ENCODE measurements at places on chromosomes 5 and 9.
A peak's percentile ranks its signal among the peaks of the same experiment; 100 is the strongest.

DNA sequence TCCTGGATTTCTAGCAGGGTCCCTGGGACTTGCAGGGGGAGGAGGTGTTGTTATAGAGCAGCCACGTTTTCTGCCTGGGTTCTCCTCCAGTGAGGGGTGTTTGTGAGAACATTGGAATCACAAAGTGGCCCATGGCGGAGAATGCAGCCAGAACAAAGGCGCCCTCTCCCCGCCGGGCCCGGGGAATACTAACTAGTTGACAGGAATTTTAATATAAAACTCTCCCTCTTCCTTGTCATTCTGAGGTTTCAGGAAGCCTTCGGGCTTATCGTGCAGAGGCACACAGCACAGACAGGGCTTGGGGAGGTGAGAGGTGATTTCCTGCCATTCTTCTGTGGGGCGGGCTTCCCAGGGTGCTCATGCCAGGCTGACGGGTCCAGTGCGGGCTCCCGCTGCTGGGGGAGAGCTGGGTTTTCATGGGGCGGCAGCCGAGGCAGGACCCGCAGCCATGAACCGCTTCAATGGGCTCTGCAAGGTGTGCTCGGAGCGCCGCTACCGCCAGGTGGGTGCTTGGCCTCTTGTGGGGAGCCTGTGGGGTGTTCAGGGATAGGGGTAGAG is 37.7 kb downstream of the RGS3 start:
- no peak for DNase-seq

DNA sequence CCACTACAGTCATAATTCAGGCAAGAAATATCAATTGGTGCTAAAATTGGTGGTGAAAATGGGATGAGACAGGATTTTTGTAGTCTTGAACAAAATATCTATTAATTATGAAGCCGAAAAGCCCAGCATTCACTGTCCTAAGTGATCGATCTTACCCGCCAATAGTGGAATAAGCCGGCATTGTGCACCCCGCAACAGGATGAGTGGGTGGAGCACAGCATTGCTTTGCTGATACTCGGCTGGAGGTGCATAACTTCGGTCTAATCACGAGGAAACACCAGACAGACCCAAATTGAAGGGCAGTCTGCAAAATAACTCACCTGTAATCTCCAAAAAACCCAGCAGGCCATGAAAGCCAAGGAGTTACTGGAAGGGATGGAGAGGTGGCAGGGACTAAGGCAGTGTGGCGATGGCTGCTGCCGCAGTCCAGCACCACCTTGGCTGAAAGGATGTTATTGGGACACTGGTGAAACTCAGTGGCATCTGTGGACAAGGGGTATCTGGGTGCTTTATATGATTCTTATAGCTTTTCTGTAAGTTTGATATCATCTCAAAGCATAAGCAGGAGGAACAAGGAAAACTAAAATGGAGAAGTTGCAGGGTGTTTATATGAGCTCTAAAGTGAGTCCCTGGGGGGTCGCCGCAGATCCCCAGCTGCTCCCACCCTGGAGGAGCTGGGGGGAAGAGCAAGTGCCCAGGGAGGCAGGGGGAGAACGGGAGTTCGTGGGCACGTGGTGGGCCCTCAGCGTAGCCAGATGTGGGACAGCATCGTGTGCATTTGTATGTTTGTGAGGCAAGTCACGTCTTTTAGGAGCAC is 45.2 kb downstream of the AHRR start:
- DNase-seq = no peak

GRCh38 chr9:16337322-16338029 is 533.0 kb downstream of the BNC2 start:
- no peak for DNase-seq

GRCh38 chr9:135310134-135310533 is 169.4 kb upstream of the PPP1R26 start:
- DNase-seq = no peak

- DNase-seq = no peak
These were observed 418.1 kb downstream of the ACTL7B start for GRCh38 chr9:108437656-108438055.

DNA sequence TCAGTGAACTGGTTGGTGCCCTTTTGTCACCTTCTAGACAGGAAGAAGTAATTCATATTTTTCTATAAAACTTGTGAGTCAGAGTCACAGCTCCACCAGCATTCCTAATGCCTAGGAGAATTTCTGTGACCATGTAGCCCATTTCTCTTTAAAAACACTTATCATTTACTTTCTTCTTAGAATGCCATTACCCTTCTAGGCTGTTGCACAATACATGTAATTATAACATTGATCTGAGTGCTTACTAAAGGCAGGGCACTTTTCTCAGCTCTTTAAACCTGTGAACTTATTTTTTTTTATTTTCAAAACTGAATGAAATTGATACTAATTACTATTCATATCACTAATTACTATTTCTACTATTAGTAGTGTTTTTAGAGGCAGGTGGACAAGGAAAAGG is 373.7 kb downstream of the TLE4 start:
- DNase-seq = no peak

DNA sequence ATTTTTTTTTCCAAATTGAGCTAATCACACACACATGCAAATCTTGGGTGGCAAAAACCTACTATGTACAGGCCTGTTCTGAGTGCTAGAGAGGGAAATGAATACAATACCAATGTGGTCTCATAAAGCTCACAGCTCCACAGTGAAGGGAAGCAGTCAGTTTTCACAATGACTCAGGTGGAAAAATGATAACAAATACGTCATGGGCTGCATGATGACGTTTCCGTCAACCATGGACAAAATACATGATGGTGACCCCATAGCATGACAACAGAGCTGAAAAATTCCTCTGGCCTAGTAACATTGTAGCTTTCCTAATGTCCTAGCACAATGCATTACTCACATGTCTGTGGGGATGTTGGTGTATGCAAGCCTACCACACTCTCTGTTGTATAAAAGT is 252.5 kb downstream of the TRIM32 start:
- no peak for DNase-seq

- no peak for DNase-seq
These were observed 6.3 kb downstream of the IFNA21 start for GRCh38 chr9:21160178-21160577.

DNA sequence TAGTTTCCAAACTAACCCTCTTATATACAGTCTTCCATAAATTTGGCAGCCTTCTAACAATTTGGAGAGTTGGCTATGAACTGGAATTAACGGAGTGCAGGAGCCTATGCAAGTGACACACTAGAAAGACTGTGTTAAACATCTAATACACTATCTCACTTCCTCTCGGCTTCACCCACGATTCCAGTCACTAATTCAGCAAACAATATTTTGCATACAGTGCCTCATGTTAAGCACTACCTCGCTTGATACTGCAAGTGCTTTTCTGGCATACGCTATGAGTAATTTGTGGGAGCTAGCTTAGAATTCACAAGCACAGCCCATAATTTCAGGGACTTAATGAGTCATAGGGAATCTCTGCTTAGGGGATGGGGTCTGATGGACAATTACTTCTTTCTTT is 102.5 kb downstream of the ST8SIA4 start:
- no peak for DNase-seq

DNA sequence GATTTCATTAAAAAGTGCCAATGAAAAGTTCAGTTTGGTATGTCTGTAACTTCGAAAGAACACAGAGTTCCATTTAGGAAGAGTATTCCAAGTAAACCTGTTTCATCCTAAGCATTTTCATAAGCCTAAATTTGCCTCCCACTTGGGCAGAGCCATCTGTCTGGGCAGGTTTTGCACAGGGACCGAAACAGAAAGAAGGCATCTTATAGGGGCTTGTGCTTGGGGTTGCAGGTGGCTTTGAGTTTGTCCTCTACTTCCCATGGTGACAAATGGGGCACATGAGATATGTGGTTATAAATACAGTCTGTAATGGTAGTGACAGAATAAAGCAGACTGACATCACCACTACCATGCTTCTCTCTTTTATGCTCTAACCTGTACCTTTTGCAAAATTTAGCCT is 63.7 kb downstream of the MCTP1 start:
- DNase-seq = no peak

GRCh38 chr9:36128349-36128748 is 8.2 kb upstream of the GLIPR2 start:
- DNase-seq = no peak

GRCh38 chr5:134114886-134115805 is 665 bp downstream of the TCF7 start:
- DNase-seq = no peak

GRCh38 chr5:145887976-145888574 is 15.3 kb upstream of the GRXCR2 start:
- no peak for DNase-seq

GRCh38 chr5:21680196-21680595 is 1172.9 kb downstream of the CDH12 start:
- no peak for DNase-seq

- peak; percentile 62 for DNase-seq
These were observed 94.5 kb downstream of the PDE4D start for GRCh38 chr5:59798862-59799667.

DNA sequence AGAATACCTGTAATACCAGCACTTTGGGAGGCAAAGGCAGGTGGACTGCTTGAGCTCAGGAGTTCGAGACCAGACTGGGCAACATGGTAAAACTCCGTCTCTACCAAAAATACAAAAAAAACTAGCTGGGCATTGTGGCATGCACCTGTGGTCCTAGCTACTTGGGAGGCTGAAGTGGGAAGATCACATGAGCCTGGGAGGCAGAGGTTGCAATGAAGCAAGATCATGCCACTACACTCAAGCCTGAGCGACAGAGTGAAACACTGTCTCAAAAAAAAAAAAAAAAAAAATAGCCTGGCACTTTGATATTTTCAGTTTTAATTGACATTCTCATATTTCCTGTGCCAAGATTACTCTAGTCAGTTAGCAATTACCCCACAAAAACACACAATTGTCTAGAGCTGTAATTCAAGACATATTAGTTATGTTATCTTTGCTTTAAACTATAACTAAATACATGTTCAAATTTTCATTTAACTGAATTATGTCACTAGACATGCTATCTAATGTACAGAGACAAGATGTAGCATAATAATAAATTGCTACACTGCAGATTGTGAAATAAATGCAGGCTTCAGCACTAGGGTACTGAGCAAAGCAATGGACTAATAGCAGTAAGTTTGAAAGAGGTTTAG is 378.2 kb upstream of the GRAMD2B start:
- no peak for DNase-seq

GRCh38 chr9:136204838-136205706 is at the start of gene LHX3:
TSS of gene LHX3 (minus strand) at chr9:136205128. CDS start at chr9:136205012, 116 bp downstream.
- DNase-seq = no peak

- DNase-seq = peak; percentile 41
These were observed 6.9 kb upstream of the GSN start for GRCh38 chr9:121261107-121261460.

DNA sequence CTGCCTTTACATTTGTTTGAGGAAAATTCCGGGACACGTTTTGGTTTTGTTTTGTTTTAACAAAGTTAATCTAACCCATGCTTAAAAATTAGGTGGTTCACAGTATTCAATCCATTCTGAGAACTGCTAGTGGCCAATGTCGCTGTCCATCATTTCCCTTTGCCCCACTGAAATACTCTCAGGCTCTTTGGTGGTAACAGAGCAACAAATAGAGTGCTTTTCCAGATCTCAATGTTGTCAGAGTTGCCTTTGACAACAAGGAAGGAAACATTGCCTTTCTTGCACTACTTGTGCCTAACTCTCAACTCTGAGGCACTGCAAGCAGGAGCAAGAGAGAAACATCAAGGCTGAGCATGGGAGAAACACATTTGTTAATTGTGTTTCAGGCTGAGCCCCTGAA is 154.0 kb downstream of the MCTP1 start:
- DNase-seq = no peak

DNA sequence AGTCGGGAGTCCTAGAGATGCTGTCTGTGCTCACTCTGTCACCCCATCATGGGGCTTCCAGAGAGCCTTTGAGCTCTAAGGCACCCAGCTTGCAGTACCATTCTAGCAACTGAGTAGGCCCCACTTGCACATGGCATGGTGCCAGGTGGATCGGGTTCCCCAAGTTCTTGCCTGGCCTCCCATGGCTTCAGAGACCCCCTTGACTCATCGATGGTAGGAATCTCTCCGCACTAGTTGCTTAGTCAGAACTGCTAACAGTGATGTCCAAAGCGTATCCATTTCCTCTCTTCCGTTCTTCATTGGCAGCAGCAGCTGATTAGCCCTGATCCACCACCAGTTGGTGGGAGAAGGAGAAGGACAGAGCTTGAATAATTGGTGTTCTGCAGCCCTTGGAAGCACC is 70.3 kb upstream of the RARS1 start:
- no peak for DNase-seq

GRCh38 chr9:88481933-88482332 is 53.0 kb upstream of the NXNL2 start:
- DNase-seq = no peak

- DNase-seq = no peak
These were observed 142.9 kb downstream of the ATPSCKMT start for GRCh38 chr5:10106806-10107205.

GRCh38 chr5:111946556-111946955 is 189.6 kb upstream of the NREP start:
- DNase-seq = no peak

DNA sequence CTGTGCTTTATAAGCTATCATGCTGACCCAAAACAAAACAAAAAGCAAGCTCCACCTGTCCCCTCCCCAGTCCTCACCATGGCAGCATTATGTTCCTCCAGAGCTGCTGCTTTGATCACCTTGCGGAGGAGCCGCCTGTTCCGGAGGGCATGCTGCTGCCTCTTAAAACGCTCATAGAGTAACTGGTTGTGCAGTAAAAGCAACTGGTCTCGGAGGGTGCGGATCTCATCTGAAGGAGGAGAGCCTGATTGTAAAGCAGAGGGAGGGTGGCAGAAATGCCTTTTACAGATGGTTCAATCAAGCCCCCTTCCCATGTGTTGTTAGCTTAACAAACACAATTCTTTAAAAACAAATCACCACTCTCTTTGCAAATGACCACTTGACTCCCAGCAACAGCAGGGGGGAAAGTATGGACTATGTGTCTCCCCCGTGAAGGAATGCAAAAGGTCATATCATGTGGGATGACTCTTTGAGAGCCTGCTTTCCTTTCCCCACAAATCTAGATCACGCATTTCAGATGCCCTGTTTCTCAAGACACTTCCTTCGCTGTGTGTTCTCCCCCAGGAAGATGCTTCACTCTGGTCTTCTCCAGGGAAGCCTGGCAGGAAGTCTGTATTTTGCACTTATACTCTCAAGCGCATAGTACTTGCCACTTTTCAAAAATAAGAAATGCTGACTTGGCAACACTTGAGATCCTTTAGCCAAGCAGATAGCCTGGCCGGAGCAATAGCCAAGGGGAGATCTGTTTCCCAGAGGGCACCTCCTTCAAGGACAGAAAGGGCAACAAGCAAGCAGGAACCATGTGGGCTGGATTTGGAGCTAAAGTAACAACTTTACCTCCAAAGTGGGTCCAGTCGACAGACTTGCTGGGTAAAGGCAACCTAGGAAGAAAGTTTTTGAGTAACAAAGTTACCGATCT is 25.1 kb downstream of the SPACA9 start:
- no peak for DNase-seq

All from NCI-H2029 treated with DMSO at 0.1 percent for 48 hours (cell line).